Nephron progenitor cell (in vitro differentiated cells): ENCODE measurements at places on chromosomes 7 and 10.

GRCh38 chr10:6748981-6749635 is 169.0 kb upstream of the PRKCQ start:
- no peak for DNase-seq

GRCh38 chr7:97020601-97020995 is 4.0 kb downstream of the DLX5 start:
- peak; percentile 24 for DNase-seq

DNA sequence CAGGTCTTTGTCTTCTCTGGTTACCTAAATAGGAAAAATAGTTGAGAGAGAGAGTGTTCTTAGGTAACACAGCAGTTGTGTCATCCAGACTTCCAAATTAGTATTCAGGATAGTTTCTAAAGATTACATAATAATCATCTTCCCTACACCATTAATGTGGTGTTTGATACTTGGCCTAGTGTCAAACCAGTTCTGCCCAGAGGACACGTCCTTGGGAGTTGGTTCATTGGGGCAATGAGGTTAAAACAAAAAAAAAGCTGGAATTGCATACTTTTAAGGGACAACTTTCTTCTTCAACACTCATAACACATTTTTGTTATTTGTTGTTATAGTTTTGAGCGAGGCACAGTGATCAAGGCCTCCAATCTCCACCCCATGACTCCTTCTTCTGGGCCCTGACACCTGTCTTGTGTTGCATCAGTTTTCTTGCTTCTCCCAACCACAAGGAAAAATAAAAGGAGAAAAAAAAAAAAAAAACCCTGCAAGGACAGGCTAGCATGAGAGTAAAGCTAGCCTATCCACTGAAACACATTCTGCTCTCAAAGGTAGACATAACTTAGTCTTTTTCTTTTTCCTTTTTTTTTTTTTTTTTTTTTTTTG is 28.8 kb downstream of the STN1 start:
- no peak for DNase-seq

DNA sequence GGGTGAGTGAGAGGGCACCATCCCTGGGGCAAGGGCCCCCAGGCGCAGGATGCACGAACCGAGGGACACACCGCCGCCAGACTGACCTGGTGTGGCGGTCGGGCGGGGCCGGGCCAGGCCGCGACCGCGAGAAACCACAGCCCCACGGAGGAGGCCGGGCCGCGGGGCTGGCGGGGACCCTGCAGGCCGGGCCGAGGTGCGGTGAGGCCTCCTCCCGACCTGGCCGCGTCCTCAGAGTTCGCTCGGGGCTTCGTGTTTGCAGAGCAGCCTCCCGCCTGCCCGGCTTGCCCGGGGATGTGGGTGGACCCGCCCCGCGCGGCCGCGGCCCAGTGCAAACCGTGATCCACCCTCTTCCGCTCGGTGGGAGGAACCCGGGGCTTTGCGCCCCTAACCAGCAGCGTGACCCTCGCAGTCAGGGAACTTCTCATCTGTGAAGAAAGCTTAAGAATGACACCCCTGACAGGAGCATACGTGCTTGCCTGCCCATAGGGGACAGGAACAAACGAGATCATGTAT is 20.6 kb upstream of the HOXA13 start:
- DNase-seq, result no peak

GRCh38 chr10:70085975-70086613 is 33.4 kb downstream of the MACROH2A2 start:
- DNase-seq, result no peak

DNA sequence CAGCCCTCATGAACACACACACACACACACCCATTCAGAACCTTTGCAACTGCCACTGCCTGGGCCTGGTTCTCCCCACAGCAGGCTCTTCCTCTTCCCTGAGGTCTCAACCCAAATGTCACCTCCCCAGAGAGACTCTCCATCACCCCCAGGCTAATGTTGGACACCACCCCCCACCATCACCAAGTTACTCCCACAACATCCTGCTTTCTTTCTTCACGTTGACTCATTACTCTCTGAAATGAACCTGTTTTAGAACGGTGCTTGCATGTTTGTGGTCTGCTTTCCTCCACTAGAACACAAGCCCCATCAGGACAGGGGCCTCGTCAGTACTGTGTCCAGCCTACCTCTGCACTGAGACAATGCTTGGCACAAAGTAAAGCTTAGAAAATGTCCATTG is 16.0 kb downstream of the AFAP1L2 start:
- DNase-seq, result no peak

DNA sequence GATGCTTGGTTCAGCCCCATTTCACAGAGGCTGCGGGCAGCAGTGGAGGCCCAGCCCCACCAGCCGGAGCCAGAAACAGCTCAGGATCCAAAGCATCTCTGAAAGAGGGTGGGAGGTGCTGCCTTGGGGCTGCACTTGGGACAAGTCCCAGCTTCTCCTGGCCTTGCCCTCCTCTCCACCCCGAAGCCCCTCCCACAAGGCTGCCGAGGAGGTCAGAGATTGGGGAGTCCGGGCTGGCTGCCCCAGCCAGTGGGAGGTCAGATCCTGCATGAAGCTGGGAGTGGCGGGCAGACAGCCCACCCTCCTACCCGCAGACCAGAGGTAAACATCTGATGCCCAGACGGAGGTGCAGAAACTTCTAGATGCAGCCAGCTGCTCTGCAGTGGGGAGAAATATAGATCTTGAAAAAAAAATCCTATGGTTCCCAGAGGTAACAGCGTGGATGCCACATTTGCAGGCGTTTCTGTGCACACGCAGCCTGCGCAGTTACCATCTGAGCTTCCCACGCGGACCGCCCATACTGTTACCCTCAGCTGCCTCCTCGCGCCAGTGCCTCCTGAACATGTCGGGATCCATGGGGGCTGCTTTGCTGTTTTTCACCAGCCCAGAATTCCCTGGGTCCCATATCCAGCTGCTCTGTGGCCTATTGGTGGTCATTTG is 36.9 kb upstream of the GNA12 start:
- DNase-seq, result peak; percentile 49

- DNase-seq, result no peak
Observed at GRCh38 chr10:75779276-75779675, 347.9 kb downstream of the LRMDA start.

DNA sequence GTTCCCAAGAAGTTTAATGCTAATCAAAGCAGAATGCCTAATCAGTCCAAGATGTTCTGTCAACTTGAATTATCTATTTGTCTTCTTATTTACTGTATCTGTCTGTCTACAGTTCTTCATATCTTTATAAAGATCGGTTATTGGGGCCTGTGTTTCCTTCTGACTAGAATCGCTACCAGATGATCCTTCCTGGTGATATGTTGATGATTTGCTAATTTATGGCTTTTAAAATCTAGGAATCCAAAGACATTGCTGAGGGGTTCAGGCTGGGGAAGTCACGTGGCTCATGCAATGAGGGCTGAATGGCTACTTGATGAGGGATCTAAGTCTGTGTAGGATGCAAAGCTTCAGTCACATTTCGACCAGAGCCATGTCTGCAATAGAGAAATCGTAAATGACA is 536.3 kb downstream of the KCNMA1 start:
- no peak for DNase-seq

GRCh38 chr10:132248455-132249225 is 59.1 kb downstream of the STK32C start:
- peak; percentile 86 for DNase-seq

DNA sequence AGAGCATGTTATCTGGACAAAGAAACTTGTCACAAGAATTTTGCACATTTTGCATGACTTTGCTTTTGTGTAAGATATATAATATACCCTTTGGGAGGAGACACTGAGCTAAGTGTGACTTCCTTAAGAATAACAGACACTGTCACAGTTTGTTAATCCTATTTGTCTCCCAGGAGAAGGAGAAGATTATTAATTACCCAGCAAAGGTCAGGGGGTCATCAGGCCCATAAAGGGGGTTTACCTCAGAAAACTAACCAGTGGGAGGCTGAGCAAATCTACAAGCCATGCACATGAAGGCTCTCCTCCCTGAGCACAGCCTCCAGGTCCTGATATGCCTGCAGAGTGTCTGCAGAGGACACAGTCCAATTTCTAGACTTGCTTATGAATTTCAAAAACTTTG is 10.1 kb upstream of the MET start:
- peak; percentile 54 for DNase-seq

GRCh38 chr7:102096706-102097427 is 189.8 kb upstream of the SH2B2 start:
- no peak for DNase-seq

GRCh38 chr10:66586897-66587679 is 338.7 kb upstream of the LRRTM3 start:
- no peak for DNase-seq

DNA sequence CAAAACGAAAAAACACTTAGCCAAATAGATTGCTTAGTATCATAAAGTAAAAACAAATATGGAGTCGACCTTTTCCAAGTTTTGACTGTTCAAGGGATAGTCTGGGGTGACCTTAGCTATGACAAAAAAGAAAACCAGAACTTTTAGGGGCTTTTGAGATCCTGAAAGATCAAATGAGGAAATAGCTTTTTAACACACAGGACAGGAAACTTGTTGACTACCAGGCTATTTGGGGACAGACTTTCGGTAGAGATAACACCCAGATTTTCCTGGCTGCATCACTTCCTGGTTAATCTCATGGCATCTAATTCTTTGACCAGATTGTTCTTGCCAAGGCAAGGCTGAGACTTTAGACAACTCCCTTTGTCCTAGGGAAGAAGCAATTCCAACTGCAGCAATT is 34.5 kb upstream of the EGR2 start:
- no peak for DNase-seq

DNA sequence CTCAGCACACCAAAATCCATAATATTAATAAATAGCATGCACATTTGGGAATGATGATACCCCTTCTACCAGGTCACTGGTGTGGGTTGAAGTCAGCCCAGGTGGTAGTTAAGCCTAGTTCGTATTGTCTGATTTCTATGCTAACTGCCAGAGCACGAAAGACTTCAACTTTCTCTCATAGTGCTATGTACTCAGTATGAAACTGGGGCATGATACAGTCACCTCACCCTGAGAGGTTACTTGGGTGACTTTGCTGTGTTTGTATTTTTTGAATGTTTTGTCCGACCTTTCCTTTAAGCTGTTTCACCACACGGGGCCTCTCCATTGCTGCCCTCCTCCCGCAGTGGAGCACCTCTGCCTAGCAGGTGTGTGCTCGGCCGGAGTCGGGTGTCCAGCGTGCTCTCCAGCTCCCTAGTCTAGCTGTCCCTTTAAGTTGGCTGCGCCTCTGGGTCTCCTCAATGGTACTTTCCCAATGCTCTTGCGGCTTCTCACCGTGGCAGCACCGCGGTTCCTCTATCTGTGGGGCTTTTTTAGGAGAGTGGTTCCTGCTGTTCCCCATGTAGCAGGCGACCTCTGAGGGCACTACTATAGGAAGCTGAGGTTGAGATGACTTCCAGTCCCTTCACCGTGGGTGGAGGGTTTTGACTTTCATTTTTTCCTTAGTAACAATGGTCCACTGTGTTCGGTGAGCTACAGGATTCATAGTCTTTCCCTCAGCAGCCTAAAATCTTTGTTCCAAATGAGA is 524.0 kb upstream of the PFKP start:
- no peak for DNase-seq

- DNase-seq, result no peak
Observed at GRCh38 chr7:150895809-150896208, 43.5 kb downstream of the AOC1 start.

DNA sequence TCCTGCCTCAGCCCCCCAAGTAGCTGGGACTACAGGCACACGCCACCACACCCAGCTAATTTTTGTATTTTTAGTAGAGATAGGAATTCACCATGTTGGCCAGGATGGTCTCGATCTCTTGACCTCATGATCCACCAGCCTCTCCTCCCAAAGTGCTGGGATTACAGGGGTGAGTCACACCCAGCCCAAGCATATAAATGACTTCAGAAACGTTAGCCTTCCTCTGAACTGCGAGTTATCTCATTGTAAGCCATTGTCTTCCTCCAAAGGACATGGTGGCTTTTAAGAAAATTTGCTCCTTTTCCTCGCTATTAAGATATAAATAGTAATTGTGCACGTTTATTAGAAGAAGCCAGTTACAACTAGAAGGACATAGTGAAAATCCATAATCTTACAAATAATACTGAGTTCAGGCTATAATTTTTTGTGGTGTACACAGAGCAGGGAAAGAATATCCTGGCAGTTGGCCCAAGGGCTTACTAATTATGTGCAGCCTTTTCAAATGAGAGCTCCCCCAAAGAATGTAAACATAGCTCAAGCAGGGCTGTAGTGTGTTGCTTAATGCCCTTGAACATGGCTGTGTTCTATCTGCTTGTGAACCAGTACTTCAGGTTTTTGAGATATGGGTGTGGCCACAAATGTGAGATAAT is 495.8 kb downstream of the PARD3 start:
- no peak for DNase-seq

- no peak for DNase-seq
Observed at GRCh38 chr7:69457595-69458504, 140.4 kb upstream of the AUTS2 start.

DNA sequence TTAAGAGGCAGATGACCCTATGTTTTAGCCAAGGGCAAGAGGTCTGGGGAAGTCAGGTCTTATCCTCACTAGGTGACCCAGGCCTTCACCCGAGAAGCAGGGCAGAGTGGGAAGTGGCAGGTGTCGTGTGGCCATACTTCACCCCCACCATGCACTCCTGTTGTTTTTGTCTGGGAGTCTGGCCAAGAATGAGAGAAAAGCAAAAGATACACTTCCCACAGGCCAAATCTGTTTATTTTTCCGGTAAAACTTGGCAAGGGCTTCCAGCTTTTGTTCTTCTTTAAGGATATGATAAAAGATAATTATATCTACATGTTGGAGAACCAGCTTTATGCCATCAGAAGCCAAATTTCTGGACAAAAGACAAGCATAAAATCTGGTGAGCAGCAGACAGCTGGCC is 137.4 kb upstream of the CDC14C start:
- no peak for DNase-seq

- DNase-seq, result no peak
Observed at GRCh38 chr10:132148261-132149251, 38.2 kb upstream of the DPYSL4 start.

DNA sequence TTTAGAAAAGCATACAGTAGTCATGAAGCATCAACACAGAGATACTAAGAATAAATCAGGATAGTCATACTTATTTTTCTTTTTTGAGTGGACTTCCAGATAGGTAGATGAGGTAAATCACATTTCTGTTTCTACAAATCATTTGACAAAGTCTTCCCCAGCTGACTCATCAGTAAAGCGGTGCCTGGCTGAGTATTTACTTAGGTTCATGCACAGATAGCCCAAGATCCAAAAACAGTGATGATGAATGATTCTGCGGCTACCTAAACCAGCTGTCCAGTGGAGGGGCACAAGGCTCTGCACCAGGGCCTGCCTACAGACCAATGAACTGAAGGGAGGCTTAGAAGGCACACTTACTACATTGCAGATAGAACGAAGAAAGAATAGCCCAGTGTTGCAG is 113.1 kb downstream of the PARP12 start:
- no peak for DNase-seq
